ENCODE measurements at places on chromosomes 1 and 21.

- DNase-seq, result no peak
These were observed 9.0 kb downstream of the KIAA0040 start for GRCh38 chr1:175183586-175183985.

DNA sequence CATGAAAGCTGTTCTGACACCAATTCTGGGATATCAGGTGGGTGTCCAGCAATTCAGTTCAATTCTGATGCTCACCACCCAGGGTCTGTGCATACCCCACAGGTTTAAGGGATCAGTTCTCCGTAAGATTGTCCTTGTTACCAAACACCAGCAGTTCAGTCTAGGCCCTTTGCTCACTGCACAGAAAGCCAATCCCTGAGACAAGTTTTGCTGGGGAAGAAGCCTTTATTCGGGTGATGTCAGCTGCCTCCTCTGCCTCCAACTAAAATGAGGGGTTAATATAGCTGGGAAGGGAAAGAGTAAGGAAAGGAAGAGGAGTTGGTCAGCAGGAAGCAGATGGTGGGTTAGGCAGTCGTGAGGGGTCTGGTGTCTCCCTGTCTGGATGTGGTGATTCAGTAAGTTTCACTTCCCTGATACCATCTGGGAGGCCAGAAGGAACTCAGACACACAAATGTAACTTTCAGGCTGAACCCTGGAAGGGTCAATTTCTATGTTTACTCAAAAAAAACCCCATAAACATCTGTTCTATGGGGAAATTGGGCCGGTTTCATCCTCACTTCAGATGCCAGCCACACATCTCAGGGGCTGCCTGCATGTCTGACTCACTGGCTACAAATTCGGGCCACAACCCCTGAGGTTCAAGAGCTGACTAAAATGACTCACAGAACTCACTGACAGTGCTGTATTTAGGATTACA, 83.3 kb upstream of the PGBD5 start:
- DNase-seq, result no peak

- no peak for DNase-seq
These were observed 95.9 kb downstream of the ACTL8 start for GRCh38 chr1:17851056-17851455.

- DNase-seq, result no peak
These were observed 50.9 kb downstream of the SH3BGR start for GRCh38 chr21:39502631-39503030.

DNA sequence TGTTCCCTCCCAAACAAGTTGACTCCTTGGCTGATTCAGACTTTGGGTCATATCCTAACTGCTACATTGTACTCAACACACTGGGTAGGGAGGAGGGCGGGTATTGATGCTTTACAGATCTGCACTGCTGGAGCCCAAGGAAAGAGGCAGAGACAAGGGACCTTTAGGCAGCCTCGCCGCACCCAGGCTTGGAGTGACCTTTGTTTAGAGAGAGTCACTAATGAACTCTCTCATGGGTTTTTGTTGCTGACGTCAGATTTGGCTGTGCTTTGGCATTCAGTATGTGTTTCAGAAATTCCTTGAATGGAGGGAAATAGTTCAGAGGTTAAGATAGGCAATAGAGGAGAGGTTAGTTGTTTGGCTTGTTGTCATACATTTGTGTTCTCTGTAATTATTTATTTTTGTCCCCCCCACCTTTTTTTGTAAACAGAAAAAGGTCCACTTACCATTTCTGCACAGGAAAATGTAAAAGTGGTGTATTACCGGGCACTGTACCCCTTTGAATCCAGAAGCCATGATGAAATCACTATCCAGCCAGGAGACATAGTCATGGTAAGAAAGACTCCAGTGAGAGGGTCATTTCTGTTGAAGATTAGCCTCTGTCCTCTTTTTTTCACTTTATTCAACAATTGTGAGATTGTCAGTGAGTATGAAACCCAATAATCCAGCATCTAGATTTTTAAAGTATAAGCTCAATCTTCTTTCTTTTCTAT, 116.1 kb downstream of the ATP5PO start:
- DNase-seq, result no peak

DNA sequence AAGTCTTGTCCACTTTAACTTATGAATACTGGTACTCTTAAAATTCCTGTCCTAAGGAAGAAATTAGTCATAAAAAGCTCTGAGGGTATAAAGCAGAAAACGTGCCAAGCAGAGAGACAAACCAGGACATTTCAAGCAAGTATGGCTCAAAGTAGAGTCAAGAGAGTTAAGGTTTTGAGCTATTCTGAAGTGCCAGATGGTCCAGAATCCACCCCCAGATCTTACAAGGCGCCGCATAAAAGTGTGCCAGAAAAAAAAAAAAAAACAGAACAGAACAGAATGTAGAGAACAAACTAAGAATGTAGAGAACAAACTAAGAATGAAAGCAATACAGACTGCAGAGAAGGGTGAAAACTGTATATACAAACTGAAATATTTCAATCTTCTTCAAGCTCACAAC, 12.5 kb downstream of the EPS15 start:
- no peak for DNase-seq

GRCh38 chr1:110282395-110282794, 56.8 kb upstream of the RBM15 start:
- DNase-seq, result no peak

DNA sequence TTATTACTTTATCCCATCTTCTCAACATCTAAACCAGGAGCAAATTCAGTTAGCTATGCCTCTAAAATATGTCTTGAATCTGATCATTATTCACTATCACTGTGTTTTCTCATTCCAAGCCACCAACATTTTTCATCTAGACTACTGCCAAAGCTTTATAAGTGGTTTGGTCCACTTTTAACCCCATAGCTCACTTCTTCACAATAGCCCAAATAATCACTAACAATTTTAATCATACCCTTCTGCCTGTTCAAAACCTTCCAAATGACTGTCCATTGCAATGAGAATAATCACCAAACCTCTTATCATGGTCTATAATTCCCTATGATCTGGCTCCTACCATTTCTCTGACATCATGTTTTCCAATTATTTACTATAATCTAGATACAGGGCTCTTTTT, 149.8 kb upstream of the ZNHIT6 start:
- DNase-seq, result no peak

DNA sequence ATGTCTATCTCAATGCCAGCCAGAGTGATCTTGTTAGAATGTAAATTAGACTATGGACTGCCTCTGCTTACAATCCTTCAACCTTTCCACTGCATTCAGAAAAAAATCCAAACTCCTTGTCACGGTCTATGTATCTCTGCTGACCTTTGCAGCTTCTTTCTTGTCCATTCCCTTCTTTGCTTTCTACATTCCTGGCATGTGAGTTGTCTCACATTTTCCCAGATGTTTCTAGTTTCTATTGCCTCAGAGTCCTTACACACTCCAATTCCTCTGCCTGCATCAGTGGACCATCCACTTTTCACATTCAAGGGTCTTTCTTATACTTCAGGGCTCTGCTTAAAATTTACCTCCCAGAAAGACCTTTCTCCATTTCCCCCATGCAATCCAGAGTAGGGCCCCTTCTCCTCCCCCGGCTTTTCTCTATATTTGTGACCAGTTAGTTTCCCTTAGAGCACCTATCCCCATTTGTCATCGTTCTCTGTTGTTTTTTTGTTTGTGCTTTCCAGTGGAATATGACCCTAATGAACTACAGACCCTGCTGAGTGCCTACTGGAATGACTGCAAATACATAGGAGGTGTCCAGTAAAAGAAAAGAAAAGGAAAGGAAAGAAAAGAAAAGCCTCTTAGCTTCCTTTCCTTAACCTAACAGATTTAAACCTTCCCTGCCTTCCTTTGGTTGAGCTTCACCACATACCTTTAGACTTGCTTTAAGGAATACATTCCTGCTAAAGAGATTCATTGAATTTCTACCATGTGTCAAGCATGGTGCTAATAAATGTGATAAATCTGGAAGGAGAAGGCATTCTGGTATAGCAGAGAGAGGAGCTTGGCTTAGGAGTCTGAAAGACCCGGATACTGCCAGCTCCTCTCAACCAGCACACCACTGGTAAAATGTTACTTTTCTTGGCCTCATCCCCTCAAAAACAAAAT, 102.0 kb downstream of the DIRAS3 start:
- no peak for DNase-seq

- no peak for DNase-seq
These were observed 57.0 kb downstream of the GPR161 start for GRCh38 chr1:168079761-168080160.

GRCh38 chr1:160260406-160261382, 1.7 kb downstream of the DCAF8 start:
- no peak for DNase-seq

DNA sequence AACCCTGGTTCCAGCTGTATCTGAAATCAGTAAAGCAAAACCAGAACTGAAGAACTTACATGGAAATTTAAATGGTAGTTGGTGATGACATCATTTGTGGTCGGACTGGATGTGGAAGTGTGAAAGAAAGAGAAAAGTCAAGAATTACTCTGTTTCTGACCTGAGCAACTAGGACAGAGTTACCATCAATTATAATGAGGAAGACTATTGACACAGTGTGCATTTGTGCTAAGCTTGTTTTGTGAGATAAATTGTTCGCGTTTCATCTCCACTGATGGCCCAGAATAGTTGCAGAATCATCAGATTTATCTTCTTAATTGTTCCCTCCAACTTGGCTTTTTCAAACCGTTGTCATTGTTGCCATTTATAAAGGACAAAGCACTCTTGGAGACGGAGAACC, 410.6 kb upstream of the DEPDC1 start:
- DNase-seq, result no peak

- DNase-seq, result peak; percentile 28
These were observed 65.5 kb downstream of the NID1 start for GRCh38 chr1:235999259-235999925.

- DNase-seq, result no peak
These were observed 11.2 kb downstream of the UBR4 start for GRCh38 chr1:19198820-19199219.

- DNase-seq, result peak; percentile 37
These were observed at the start of gene PTPN14 for GRCh38 chr1:214551436-214552173. Gene PTPN14, minus strand, starts transcription at chr1:214551602. Its CDS starts 86,799 bp downstream, at chr1:214464803.

DNA sequence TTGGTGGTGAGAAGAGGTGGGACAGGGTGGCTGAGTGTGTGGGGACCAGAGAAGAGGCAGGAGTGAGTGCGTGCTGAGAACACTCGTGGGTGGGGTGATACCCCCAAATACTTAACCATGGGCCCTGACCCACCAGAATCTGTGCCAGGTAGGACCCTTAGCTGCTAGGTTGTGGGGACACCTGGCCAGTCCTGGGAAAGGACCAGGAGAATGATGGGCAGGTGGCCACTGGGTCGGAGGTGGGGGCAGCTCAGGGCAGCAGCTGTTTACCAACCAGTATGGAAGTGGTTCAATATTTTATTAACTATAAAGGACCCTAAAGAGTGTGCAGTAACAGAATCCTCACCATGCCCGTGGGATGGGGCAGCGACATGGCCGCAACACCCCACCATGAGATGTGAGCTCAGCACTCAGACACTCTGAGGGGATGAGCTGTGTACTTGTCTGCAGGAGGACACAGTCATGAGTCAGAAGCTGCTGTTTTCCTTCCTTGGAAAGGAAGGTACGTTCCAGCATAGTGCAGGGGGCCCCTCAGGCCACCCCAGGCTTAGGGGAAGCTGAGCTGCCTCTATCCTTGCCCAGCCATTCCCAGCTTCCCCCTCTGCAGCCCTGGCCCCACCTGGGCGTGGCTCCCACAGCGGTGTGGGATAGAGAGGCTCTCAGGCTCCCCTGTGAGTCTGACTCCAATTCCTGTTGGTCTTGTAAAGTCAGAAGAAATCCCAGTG, 25.4 kb downstream of the TEX35 start:
- no peak for DNase-seq

DNA sequence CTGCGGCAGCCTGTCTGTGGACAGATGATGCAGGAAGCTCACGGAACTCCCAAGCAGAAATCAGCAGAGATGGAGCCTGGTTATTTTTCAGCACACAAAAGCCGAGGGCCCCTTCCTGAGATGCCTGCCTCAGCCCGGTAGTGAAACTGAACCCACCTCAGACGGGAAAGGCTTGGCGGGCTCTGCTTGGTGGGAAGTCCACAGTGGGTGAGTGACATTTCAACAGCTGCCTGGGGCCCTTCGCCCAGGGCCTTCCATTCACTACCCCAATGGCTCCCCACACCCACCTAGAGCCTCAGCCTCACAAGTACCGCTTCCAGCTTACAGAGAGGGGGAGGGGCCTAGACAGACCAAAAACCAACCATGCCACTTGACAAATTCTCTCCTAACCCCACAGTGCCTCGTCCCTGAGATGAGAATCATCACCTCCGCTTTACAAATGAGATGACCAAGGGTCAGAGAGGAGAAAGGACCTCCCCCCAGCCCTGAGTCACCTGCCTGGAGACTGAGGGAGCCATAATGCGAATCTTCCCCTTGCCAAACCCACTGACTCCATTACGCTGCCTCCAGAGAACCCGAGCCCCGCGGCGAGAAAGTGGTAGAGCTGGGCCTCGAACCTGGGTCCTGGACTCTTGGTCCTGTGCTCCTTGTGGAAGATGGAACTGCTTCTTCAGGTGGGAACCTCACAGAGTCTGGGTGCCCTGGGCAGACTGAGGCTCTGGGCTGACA, 3.4 kb upstream of the ECE1 start:
- DNase-seq, result peak; percentile 41

- no peak for DNase-seq
These were observed 672.9 kb upstream of the PTBP2 start for GRCh38 chr1:96048572-96049212.

- DNase-seq, result no peak
These were observed 823 bp upstream of the PRKAA2 start for GRCh38 chr1:56644064-56644918.

DNA sequence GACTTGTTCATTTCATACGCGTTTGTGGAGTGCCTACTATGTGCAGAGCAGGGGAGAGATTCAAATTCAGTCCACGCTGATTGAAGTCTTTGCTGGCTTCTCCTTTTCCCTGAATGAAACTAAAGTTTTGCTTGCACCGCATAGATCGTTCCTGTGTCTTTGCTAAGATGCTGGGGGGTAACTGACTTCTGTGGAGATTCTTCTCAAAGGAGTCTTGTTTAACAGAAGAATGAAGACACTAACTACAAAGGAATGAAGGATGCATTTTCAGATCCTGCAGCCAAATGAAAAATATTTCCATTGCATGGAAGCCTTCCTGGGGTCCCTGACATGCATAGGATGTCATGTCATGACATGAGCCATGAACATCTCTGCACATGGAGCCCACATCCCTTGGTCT, 26.9 kb upstream of the H6PD start:
- no peak for DNase-seq

DNA sequence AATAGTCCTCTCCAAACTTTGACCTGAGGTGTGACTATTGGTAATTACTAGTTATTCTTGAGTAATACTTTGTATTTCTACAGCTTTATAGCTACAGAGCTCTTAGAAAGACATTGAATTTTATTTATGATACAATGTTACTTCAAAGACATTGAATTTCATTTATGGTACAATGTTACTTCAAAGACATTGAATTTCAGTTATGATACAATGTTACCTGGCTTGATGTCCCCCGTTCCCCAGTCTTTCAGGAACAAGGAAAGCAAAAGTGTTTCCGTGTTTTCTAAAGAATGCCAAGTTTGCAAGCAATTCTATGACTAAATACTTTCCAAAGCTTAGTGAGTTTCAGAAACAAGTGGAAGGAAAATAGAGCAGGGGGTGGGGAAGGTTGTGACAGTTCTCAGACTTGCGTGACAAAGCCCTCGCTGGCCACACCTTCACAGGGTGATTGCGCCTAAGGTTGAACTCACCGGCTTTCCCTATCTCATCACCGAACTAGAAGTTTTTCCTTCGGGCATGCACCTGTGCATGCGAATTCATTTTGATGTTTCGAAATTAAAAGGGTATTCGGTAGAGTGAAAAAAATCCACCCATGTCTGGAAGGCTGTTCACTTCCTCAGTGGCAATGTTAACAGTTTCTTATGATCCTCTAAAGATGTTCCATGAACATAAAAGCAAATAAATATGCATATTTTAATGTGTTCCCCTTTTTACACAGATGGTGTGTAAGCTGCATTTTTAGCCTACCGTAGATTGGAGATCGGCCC, 909 bp upstream of the PAXBP1 start:
- peak; percentile 32 for DNase-seq

GRCh38 chr1:114032271-114033215, 53.3 kb downstream of the OLFML3 start:
- no peak for DNase-seq
